ENCODE measurements at places on chromosomes 7 and 10.

DNA sequence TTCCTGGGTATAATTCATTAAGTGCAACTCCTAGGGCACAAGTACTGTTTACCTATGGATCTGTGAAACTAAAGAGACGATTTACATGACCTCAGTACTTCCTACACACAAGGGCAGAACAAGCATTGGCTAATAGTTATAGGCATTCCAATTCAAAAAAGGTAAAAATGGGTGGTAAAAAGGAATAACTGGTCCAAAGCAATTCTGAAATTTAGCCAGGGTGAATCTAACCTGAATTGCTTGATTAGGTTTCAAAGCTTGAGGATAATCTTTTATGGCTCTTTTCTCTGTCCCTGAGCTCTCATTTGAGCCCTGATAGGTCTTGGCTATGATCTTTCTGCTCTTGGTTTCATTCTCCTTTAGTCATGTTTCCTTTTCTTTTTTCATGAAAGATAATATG is 52.3 kb upstream of the CALCR start:
- DNase-seq = no peak

DNA sequence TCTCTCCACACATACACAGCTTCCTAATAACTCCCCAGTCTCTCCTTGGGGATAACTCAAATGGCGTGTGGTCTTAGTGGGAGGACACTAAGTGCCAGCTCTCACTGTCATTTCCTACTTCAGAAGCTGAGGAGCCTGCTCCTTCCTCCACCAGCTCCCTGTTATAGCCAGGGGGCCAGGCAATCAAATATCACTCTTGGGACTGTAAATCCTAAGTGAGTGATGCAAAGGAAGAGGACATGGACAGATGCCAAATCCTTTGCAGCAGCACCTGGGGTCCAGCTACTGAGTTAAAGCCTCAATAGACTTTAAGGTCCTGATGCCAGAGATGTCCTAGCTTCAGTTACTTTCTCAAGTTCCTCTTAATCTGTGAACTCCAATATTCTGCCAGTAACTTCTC is 34.1 kb downstream of the SEM1 start:
- no peak for DNase-seq

GRCh38 chr7:155448632-155449007 is 9.3 kb upstream of the EN2 start:
- DNase-seq = no peak

- no peak for DNase-seq
These were observed 604.5 kb downstream of the INHBA start for GRCh38 chr7:41098402-41098801.

DNA sequence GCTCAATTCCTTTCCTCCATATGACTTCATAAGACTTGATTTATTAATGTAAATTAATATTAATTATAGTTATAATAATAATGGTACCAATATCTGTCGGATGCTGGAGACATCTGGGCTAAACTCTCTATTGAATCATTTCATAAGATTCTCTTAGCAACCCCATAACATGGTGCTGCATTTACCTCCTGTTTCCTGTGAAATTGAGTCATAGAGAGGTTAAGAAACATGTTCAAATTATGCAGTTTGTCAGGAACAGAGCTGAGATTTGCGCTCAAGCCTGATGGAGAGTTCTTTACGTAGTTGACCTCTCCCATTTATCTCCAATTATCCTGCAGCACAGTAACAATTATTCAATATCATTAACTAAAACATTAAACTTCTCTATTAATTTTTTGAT is 621.8 kb upstream of the FZD8 start:
- no peak for DNase-seq

DNA sequence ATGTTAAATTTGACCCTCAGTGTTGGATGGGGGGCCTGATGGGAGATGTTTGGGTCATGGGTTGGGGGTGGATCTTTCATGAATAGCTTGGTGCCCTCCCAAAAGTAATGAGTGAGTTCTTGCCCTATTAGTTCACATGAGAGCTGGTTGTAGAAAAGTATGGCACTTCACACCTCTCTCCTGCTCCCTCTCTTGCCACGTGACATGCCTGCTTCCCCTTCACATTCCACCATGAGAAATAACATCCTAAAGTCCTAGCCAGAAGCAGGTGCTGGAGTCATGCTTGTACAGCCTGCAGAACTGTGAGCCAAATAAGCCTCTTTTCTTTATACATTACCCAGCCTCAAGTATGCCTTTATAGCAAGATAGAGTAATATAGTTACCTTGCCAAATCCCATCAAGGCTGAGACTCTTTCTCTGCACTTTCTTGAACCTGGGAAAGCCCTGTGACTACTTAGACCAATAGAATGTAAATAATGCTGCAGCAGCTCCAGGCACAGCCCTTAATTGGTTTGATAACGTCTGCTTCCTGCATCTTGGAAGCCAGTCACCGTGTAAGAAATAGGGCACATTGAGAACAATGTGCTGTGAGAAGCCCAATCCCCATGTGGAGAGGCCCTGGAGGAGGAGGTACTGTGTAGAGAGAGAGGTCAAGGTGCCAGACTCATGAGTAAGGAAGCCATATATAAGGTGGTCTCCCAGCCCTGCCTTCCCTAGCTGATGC is 88.0 kb upstream of the NAMPT start:
- no peak for DNase-seq

DNA sequence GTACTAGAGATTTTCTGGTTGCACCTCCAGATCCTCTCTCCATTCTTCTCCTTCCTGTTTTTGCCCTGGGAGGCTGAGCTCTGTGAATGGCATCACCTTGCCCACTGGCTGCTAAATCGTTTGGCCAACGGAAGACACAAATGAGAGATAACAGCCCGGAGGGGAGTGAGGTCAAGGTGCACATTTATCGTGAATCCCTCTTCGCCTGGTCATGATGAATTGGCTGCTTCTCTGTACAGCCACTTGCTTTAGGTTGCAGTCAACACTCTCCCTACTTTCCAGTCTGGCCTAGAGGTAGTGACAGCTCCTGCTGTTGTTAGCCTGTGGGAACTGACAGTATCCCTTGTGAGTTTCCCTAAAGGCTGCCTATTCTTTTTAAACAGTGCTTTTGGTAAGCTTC is 85.4 kb upstream of the CHCHD3 start:
- no peak for DNase-seq

DNA sequence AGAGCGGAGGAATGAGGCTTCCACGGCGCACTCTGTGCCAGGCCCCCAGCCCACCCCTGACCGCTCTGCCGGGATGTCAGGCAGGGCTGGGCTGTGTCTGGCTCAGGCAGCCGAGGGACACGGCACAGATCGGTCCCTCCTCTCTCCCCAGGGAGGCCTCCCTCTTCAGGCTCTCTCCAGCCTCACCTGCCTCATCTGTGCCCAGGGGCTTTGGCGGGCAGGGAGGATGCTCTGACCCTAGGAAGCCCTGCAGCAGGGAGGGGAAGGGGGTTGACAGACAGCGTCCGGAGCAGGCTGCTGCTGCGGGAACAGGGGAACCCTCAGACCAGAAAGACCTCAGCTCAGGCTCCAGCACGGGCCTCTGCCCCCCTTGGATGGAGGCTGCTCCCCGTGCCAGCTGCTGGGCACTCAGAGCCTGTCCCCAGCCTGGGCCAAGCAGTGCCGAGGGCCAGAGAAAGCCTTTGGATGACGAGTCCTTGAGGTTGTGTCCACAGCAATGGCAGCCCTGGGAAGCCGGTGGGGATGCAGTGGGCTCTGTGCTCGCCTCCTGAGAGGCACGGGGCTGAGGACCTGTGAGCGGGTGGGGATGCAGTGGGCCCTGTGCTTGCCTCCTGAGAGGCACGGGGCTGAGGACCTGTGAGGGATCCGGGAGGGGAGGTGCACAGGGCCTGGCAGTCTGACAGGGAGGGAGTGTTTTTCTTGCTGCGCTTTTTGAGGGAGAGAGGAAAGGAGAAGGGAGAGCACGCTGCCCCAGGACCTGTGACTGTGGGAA is 66.9 kb downstream of the FOXL3 start:
- no peak for DNase-seq

DNA sequence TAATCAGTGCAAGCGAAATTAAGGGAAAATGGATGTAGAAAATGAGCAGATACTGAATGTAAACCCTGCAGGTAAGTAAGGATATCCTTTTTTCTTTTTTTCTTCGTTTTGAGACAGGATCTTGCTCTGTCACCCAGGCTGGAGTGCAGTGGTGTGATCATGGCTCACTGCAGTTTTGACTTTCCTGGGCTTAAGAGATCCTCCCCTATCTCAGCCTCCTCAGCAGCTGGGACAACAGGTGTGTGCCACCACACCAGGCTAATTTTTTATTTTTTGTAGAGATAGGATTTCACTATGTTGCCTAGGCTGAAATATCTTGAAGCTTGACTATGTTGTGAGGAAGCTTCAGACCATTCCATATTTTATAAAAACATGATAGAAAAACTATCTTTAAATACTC is 4.3 kb downstream of the PDCD4 start:
- DNase-seq = no peak

- DNase-seq = peak; percentile 16
These were observed 2.8 kb downstream of the MPP7 start for GRCh38 chr10:28300027-28300426.

DNA sequence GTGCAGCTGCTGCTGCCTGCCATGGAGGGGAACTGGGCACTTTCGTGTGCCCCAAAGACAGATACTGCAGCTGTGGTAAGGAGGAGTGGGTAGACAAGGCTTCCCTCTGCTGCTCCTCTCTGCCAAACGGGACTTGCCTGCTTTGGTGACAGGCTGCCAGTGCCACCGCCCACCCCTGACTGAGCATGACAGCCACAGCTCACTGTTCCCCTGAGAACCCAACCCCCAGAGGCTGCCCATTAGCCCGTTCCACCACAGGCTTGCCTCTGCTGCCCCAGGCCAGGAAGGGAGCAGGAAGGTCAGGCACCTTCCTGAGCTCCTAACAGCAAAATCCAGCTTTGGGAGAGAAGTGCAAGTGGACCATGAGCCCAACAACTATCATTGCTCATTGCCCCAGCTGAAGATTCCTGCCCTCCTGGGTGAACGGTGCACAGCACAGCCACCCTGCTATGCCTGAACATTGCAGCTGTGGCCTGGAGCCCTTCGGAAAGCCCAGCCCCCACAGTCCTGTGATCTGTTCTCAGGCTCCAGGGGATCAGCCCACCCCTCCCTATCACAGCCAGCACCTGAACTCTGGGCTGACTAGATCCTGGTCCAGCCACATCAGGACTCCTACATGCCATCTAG is 58.7 kb upstream of the ANTXRL start:
- no peak for DNase-seq

DNA sequence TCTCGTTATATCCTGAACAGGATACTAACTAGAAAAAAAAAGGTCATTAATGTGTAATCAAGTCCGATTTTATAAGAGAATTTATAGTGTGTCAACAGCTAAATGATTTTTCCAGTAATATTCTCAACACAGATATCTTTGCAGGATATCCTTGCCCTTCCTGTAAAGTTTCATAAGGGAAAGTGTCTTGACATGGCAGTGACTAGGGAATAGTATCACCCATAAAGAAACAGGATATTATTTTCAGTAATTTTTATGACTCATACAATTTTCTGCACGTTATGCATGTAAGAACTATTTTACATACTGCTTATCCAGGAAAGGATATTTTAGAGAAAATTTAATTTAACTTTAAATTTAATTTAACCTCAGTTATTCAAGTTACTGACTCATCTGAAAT is 19.5 kb upstream of the PNLIP start:
- no peak for DNase-seq

DNA sequence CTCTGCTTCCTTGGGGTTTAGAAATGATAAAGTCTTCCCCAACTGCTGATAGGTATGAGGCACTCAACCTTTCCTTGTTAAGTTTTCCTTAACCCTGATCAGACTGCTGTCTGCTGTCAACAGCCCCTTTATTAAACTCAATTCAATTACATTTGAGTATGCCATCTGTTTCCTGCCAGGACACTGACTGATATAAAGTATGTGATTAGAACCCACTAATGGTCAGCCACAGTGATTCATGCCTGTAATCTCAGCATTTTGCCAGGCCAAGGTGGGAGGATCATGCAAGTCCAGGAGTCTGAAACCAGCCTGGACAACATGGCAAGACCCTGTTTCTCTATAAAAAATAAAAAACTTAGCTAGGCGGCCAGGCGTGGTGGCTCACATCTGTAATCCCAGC is 18.1 kb downstream of the BAZ1B start:
- no peak for DNase-seq

- DNase-seq = no peak
These were observed 12.7 kb downstream of the IKZF1 start for GRCh38 chr7:50317221-50317678.

DNA sequence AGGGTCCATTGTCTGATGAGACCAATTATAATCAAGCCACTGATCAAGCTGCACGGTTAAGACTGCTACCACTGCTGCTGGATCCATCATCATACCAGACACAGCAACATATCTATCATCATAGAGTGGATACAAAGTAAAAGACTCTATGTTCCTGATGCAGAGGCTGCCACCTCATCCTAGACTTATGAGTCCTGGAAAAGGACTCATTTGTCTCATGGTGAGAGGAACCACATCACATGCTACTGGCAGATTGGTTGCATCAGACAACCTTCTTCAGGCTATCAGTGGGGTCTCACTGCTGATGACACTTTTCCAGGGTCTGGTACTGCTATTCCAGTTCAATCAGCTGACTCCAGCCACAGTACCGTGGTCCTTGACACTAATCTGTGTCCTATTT is 79.0 kb downstream of the ABI1 start:
- DNase-seq = no peak

GRCh38 chr7:159210581-159211235 is 66.0 kb upstream of the VIPR2 start:
- no peak for DNase-seq

DNA sequence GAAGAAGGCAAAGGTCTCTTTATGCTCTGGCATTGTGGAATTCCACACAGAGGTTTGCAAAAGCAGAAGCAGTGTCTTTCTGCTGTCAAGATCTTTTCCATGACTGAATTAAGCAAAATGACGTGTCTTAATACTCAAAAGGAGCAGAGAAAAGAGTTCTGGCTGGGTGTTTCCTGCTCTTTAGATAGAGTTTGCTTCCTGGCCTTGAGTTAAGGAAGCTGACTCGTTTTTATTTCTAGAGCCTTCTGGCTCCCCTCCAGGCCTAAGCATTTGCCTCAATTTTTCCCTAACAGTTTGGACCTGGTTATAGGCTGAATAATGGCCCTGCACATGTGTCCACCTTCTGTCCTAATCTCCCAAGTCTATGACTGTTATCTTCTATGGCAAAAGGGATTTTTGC is 21.6 kb downstream of the TAS2R41 start:
- peak; percentile 66 for DNase-seq

GRCh38 chr7:75048435-75049379 is 24.9 kb downstream of the RCC1L start:
- DNase-seq = no peak
